ENCODE measurements at places on chromosomes 5 and 9. TPM values are rescaled to one million over a fixed set of nuclear protein-coding genes. Genes with fewer than 3 reads are reported as not detected.
A peak's percentile ranks its signal among the peaks of the same experiment; 100 is the strongest.

DNA sequence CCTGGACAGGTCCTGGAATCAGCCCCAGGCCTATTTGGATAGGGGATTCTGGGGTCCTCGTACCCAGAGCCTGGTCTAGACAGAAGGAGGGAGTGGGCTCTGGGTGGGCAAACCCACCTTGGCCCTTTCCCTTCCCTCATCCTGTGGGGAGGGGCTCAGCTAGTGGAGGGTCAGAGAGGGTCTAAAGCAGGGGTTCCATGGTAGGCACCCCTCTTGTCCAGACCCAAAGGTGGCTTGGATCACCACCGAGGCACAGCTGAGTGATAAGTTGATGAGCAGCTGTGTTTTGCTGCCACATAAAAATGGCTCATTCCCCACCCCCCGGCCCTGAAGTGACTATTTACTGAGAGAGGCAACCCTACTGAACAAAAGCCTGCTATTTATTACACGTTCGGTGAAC, 53.8 kb upstream of the KCNMB1 start:
- peaks cover 2% of the 10 kb centered on the region for H3K36me3 ChIP-seq
- peaks cover 4% of the 10 kb centered on the region for H3K4me1 ChIP-seq
- H3K4me3 ChIP-seq: no peak overlapping the region
- no peak overlapping the region for H3K27ac ChIP-seq

GRCh38 chr9:83671451-83671850, 36.3 kb downstream of the UBQLN1 start:
- DNase-seq: no peak
- H3K27me3 ChIP-seq: no peaks in the 10 kb centered on the region

GRCh38 chr5:127746756-127747155, 43.6 kb downstream of the CCDC192 start:
- peaks cover 3% of the 10 kb centered on the region for H3K4me1 ChIP-seq
- H3K36me3 ChIP-seq: peaks cover 2% of the 10 kb centered on the region
- no peak overlapping the region for H3K27ac ChIP-seq
- no peak for DNase-seq
- H3K27me3 ChIP-seq: peaks cover 17% of the 10 kb centered on the region

GRCh38 chr9:36584620-36585460, 12.1 kb downstream of the MELK start:
- H3K4me3 ChIP-seq: no peak overlapping the region
- no peaks in the 10 kb centered on the region for H3K27me3 ChIP-seq
- H3K27ac ChIP-seq: no peak overlapping the region
- H3K4me1 ChIP-seq: peaks cover 11% of the 10 kb centered on the region
- DNase-seq: no peak

DNA sequence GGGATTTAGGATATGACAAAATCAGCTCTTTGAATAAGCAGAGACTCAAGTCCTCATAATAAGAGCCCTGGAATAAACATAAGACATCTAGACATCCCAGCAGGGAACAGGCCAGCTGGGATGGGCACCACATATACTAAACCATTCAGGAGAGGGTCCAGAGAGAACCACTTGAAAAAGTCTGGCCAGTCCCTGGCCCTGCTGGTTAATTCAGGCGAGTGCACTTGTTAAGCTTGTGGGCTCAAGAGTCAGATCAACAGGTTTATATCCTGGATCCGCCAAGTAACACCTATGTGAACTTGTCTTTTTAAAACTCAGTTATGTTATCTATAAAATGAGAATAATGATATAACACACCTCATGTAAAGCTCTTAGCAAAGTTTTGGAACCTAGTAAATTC, 63.3 kb downstream of the CAVIN4 start:
- H3K27ac ChIP-seq: no peak overlapping the region
- peaks cover 9% of the 10 kb centered on the region for H3K36me3 ChIP-seq
- H3K27me3 ChIP-seq: peaks cover 21% of the 10 kb centered on the region
- H3K4me1 ChIP-seq: no peaks in the 10 kb centered on the region
- H3K4me3 ChIP-seq: no peak overlapping the region
- DNase-seq: no peak

DNA sequence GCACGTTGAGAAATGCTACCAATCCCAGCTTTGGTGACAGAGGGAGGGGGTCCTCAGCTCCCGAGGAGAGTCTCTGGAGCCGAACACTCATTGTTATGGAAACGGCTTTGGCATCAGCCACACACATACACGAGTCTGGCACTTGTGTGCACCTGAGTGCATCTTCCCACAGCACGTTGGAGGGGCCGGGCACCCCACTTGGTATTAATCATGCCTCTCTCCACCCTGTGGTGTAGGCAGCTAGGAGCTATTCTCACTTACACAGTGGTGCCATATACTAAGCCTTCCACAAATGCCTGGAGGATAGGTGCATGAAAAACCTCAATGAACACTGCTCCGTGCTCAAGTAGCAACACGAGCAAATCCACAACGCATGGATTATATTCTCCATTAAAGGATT, 133.9 kb upstream of the PANK3 start:
- peaks cover 2% of the 10 kb centered on the region for H3K4me1 ChIP-seq
- H3K27ac ChIP-seq: no peak overlapping the region
- H3K27me3 ChIP-seq: peaks cover 26% of the 10 kb centered on the region
- no peak for DNase-seq
- no peaks in the 10 kb centered on the region for H3K36me3 ChIP-seq
- H3K4me3 ChIP-seq: no peak overlapping the region

DNA sequence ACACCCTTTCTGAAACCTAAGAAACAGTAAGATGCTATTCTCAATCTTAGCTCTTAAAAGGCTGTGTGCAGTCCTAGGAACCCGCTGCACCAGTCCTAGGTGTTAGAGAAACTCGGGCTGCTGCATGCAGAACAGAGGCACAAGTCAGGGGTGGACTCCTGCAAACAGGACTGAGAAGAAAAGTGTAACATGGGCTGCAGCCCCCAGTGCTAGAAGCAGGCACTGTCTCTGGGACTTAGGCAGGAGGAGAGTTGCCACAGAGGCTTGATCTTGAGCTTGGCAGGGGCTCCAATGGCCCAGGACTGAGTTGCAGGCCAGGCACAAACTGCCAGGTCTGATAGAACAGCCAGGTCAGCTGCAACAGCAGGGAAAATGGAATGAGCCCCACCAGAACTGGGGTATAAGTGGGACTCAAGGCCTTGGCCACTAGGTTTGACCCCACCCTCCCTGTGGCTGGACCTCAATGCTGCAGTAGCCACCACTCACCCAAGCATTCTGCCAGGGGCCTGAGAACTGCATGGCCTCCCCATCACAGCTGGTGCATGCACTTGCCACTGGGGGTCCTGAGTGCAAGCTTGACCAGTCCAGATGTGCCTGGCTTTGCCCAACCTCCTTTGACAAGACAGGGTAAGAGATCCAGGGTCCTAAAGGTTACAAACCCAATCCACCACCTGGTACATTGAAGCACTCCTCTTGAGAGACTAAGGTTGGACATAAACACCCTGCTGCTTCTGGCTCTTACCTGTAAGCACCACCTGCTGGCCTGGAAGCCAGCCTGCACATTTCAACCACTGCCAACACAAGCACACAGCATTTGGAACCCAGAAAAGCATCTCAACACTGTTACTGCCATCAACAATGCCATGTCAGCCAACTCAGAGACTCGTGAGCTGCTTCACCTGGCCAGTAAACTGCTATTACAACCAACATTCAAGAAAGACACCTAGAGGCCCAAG, 103.3 kb downstream of the FBXL17 start:
- peak overlapping the region; percentile 14 for H3K27ac ChIP-seq
- peaks cover 18% of the 10 kb centered on the region for H3K4me1 ChIP-seq
- no peak for DNase-seq
- no peaks in the 10 kb centered on the region for H3K27me3 ChIP-seq
- H3K36me3 ChIP-seq: peaks cover 4% of the 10 kb centered on the region

DNA sequence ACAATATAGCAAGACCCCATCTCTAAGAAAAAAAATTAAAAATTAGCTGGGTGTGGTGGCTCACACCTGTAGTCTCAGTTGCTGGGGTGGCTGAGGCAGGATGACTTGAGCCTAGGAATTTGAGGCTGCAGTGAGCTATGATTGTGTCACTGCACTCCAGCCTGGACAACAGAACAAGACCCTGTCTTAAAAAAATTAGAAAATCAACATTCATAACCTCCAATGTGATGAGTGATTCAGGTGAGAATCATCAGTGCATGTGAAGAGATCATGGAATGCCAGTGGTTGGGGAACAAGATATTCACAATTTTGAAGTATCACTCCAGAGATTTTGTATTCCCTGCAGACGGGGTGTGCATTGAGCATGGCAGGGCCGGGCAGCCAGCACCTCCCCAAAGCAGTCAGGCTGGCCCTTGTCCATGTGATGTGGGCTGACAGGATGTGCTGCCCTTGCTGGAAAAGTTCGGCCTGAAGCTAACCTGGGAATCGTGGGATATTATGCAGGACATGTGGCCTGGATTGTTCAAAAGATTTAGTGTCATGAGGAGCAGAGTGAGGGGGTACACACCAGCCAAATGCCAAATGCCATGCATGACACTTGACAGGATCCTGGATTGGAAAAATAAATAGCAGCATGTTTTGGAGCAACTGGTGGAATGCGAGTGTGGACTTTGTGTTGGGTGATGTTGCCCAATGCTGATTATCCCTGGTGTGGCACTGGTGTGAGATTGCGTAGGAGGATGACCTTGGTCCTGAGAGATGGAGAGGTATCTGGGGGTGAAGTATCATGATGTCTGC, 189.0 kb downstream of the RGS3 start:
- H3K4me1 ChIP-seq: peaks cover 3% of the 10 kb centered on the region
- H3K27me3 ChIP-seq: peaks cover 5% of the 10 kb centered on the region
- no peaks in the 10 kb centered on the region for H3K36me3 ChIP-seq
- no peak overlapping the region for H3K4me3 ChIP-seq
- no peak overlapping the region for H3K27ac ChIP-seq

- H3K27ac ChIP-seq: peak overlapping the region; percentile 92
- no peaks in the 10 kb centered on the region for H3K36me3 ChIP-seq
- H3K27me3 ChIP-seq: no peaks in the 10 kb centered on the region
- H3K4me1 ChIP-seq: peaks cover 34% of the 10 kb centered on the region
- peak overlapping the region; percentile 81 for H3K4me3 ChIP-seq
Observed at GRCh38 chr5:142426129-142427014, 101.6 kb upstream of the SPRY4 start.

- no peak overlapping the region for H3K27ac ChIP-seq
- peaks cover 15% of the 10 kb centered on the region for H3K4me1 ChIP-seq
- no peak overlapping the region for H3K4me3 ChIP-seq
- peaks cover 2% of the 10 kb centered on the region for H3K36me3 ChIP-seq
- no peak for DNase-seq
- no peaks in the 10 kb centered on the region for H3K27me3 ChIP-seq
Observed at GRCh38 chr9:129241725-129242124, 63.7 kb upstream of the IER5L start.

GRCh38 chr5:80619086-80619485, 35.4 kb upstream of the MSH3 start:
- no peak for DNase-seq
- no peaks in the 10 kb centered on the region for H3K36me3 ChIP-seq
- no peaks in the 10 kb centered on the region for H3K4me1 ChIP-seq
- H3K4me3 ChIP-seq: no peak overlapping the region

DNA sequence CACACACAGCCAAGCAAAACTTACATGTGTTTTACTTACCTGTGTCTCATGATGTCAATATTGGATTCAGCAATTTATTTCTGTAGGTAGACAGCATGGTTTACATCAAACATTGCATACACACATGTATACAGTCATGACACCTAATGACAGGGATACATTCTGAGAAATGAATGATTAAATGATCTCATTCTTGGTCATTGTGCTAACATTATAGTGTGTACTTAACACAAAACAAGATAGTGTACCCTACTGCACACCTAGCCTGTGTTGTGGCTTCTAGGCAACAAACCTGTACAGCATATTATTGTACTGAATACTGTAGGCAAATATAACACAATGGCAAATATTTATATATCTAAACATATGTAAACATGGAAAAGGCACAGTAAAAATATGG, 28.0 kb downstream of the ISOC1 start:
- no peaks in the 10 kb centered on the region for H3K36me3 ChIP-seq
- H3K27ac ChIP-seq: no peak overlapping the region
- DNase-seq: no peak
- H3K4me1 ChIP-seq: peaks cover 11% of the 10 kb centered on the region
- H3K27me3 ChIP-seq: no peaks in the 10 kb centered on the region

GRCh38 chr5:78893940-78894677, 91.0 kb downstream of the ARSB start:
- peaks cover 8% of the 10 kb centered on the region for H3K36me3 ChIP-seq
- no peak overlapping the region for H3K4me3 ChIP-seq
- no peaks in the 10 kb centered on the region for H3K27me3 ChIP-seq
- no peak for DNase-seq
- peaks cover 3% of the 10 kb centered on the region for H3K4me1 ChIP-seq
- H3K27ac ChIP-seq: no peak overlapping the region

- H3K4me1 ChIP-seq: peaks cover 15% of the 10 kb centered on the region
- H3K27me3 ChIP-seq: peaks cover 20% of the 10 kb centered on the region
Observed at GRCh38 chr9:38432922-38433510, 8.8 kb upstream of the IGFBPL1 start.

Gene GDF9
- total RNA-seq: 0.94 TPM

Gene FOXD4L5
- not detected for total RNA-seq

Gene ZBTB5
- 16.5 TPM for total RNA-seq

Gene KIAA0825
- 3.0 TPM for total RNA-seq

Gene NTRK2
- total RNA-seq: 1.1 TPM

Gene CNTLN
- 0.50 TPM for total RNA-seq
